Caco-2 (cell line): ENCODE measurements at places on chromosomes 13 and 19. TPM values are rescaled to one million over a fixed set of nuclear protein-coding genes. Genes with fewer than 3 reads are reported as not detected.

- H3K27me3 ChIP-seq: no peaks in the 10 kb centered on the region
- no peak overlapping the region for H3K4me3 ChIP-seq
- no peak for DNase-seq
- H3K36me3 ChIP-seq: no peaks in the 10 kb centered on the region
- H3K4me1 ChIP-seq: no peaks in the 10 kb centered on the region
- H3K27ac ChIP-seq: no peak overlapping the region
Observed at GRCh38 chr13:47121092-47121763, 224.4 kb upstream of the HTR2A start.

DNA sequence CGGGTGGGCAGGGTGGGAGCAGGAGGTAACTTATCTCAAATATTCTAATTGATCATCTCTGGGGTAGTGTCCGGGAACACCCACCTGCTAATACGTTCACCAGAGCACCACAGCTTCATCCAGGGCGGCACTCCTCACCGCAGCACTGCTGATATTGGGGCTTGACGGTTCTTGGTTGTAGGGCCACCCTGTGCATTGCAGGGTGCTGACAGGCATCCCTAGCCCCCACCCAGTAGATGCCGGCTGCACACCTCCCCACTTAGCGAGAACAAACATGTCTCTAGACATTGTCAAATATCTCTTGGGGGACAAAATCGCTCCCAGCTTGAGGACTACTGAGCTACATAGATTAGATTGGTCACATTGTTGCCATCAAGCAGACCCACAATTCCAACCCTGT lies 73.9 kb upstream of the WASF3 start:
- H3K36me3 ChIP-seq: no peaks in the 10 kb centered on the region
- no peak overlapping the region for H3K4me3 ChIP-seq
- no peak for DNase-seq
- H3K4me1 ChIP-seq: peaks cover 12% of the 10 kb centered on the region; the same call in 1 of the 2 replicates
- no peak overlapping the region for H3K27ac ChIP-seq

GRCh38 chr19:18606281-18607225 lies at the start of gene CRLF1:
Gene CRLF1, minus strand, starts transcription at chr19:18606799. Its CDS starts 143 bp downstream, at chr19:18606656.
- H3K36me3 ChIP-seq: no peaks in the 10 kb centered on the region
- no peak within 1 kb of the TSS for H3K27ac ChIP-seq
- H3K4me1 ChIP-seq: peaks cover 26% of the 10 kb centered on the region
- H3K4me3 ChIP-seq: peak within 1 kb of the TSS; percentile 23

- no peak overlapping the region for H3K4me3 ChIP-seq
- H3K27ac ChIP-seq: no peak overlapping the region
- no peak for DNase-seq
- no peaks in the 10 kb centered on the region for H3K27me3 ChIP-seq
- H3K36me3 ChIP-seq: no peaks in the 10 kb centered on the region
Observed at GRCh38 chr13:30082391-30082790, 225.0 kb downstream of the KATNAL1 start.

Gene KLK2
- total RNA-seq: not detected in 2 replicates

Gene NR1H2
- 38.3 and 40.3 TPM in 2 replicates for total RNA-seq

Gene OVOL3
- not detected in 2 replicates for total RNA-seq
